ENCODE measurements at places on chromosomes 13 and 19.
A peak's percentile ranks its signal among the peaks of the same experiment; 100 is the strongest.

- no peak for DNase-seq
Measured at GRCh38 chr19:44278181-44278690, 18.6 kb downstream of the ZNF233 start.

DNA sequence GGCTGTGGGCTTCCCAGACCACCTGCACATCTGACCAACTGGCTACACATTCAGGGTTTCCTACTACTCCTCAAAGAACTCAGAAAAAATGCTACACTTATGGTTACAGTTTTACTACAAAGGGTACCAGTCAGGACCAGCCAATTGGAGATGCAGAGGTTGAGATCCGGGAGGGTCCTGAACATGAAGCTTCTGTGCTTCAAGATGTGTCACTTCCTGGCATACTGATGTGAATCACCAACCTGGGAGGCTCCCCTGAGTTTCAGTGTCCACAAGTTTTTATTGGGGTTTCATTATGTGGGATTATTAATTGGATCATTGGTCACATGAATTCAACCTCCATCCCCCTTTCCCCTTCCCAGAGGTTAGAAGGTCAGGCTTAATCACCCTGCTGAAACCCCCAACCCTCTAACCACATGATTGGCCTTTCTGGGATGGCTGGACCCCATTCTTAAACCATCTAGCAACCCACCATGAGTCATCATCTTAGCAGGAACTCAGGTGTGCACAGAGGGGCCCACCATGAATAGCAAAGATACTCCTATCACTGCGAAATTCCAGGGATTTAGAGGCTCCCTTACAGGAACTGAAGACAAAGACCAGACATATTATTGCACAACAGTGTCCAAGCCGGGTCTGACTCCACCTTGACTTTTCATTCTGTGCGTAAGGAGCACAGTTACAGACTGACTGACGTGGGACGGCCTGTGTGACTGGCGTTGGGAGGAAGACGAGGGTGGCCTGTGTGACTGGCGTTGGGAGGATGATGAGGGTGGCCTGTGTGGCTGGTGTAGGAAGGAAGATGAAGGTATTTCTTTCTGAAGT is 90.7 kb downstream of the ATP8A2 start:
- DNase-seq = no peak

DNA sequence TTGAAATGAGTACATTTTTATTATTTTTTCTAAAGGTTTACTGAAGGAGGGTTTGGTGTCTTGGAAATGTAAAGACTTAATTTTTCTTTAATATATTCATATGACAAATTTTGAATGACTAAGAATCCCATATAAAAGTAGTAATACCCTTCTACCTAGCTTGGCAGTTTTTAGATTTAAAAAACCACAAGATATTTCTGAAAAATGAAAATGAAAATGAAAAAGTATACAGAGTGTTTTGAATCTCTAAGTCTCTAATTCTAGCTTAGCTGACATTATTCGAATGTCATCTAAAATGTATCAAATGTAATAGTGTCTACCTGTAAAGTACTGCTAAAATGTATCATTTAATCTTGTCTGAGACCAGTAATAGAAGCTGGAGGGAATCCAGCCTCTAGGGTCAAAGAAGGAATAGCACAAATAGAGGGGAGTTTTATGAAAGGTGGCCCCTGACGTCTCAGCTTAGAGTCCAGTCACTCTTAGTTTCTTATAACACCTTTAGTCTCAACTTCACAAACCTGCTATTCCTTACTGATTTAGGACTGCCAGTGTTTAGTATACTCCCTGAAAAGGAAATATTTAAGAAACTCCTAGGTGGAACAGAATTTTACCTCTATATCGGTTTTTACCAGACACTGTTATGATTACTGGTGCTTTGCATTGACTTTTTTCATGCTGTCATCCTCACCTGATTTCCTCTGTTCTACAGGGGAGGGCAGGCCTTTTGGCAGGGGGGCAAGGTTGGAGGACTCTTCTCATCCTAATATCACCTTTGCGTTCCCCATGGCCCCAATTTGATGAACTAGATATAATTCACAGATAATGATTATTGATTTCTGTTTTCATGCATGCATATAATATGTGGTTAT is 16.2 kb upstream of the MIR17HG start:
- DNase-seq = no peak

- no peak for DNase-seq
Measured at GRCh38 chr13:79735228-79735627, 254.3 kb downstream of the NDFIP2 start.

GRCh38 chr19:28487999-28488398 is 725.0 kb downstream of the UQCRFS1 start:
- no peak for DNase-seq

DNA sequence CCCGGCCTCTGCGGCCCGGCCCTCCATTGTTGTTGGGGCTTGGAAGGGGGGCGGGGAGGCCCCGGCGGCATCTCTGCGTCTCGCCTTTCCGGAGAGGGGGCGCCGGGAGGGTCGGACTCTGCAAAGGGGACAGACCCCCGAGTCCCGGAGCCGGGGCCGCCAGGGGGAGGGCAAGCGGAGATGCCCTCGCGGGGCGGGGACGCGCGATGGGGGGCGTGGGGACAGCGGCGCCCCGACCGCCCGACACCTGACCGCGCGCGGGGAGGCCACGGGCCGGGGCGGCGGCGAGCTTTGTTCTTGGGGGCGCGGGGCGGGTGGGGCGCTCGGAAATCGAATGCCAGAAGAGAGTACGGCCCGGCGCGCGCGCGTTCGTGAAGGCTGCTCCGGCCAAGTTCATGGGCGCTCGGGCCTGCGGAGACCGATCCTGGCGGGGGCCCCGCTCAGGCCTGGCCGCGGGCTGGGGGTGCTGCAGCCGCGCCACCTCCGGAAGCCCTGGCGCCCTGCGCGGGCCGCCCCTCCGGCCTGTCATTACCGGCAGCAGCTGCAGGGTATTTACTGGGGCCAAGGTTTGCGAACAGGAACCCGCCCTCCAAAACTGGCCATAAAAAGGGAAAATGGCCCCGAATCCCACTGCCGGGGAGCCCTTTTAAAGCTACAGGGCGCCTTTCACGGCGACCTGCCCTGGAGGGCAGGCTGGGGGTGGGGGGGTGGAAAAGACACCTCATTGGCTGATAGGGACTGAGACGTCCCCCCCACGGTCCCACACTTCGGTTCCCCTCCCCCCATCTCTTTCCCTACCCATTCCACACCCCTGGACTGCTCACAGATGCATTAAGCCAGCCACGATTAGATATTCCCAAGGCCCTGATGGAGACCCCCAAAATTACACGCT is 11.1 kb upstream of the NANOS3 start:
- peak; percentile 80 for DNase-seq

- DNase-seq = peak; percentile 71
Measured at GRCh38 chr19:3094601-3095440, 659 bp downstream of the GNA11 start.

- DNase-seq = no peak
Measured at GRCh38 chr13:44870456-44870929, 118.8 kb downstream of the NUFIP1 start.

GRCh38 chr13:94218951-94219350 is 260.5 kb downstream of the DCT start:
- no peak for DNase-seq

DNA sequence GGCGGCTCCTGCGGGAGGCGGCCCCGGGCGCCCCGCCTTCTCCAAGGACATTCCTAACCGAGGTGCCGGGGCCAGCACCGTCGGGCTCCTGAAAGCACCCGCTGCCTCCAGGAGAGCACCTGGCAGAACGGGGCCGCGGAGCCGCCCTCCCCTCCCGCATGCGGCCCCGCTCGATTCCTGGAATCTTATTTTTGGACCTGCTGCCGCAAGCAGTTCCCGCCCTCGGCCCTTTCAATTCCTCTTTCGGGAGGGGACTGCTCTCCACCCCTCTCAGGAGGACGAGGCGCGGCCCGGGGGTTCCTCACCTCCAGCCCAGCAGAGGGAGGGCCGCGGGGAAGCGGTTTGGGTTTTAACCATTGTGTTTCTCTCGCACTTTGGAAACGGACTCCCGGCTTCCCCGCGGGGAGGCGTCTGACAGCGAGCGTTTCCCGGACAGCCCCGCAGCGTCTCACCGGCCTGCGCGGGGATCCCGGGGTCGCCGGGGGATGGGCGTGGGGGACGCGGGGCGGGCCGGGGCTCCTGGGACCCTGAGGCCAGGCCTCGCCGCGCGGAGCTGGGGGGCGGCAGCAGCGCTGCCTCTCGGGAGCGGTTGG is 849 bp downstream of the GAS6 start:
- DNase-seq = peak; percentile 79

DNA sequence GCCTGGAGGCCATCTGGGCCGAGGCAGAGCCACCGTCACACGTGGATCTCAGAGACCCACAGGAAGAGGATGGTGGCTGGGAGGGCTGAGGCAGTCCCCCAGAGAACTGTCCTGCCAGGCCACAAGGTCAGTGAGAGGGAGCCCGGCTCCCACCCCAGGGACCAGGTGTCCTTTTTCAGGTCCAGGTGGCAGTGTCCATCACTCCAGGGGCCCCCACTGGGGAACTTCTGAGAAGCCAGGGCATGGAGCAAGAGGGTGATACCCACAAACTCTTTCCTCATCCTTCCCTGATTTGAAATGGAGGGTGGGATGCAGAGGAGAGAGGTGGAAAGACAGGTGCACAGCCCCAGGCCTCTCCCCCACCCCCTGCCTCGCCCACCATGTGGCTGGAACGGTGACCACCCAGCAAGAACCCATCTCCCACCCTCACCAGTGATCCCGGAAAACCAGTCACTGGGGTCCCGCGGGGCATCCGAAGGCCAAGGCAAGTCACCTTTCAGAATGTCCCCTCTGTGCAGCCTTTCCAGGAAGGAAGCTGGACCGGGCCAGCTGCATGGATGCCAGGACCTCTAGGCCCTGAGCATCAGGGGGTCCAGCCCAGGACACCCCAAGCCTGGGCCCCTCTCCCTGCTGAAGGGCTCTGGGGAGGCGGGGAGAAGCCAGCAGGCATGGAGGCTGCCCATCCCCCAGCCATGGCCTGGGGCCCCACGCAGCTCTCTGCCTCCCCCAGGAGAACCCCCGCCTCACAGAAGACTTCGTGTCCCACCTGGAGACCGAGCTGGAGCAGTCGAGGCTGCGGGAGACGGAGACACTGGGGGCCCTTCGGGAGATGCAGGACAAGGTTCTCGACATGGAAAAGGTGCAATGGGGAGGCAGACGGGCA is 14.1 kb downstream of the PRR36 start:
- DNase-seq = no peak
